GM04504 (cell line): ENCODE measurements at places on chromosomes 11 and 22.

GRCh38 chr11:7384691-7385090 is 100.6 kb upstream of the OLFML1 start:
- DNase-seq, result no peak

DNA sequence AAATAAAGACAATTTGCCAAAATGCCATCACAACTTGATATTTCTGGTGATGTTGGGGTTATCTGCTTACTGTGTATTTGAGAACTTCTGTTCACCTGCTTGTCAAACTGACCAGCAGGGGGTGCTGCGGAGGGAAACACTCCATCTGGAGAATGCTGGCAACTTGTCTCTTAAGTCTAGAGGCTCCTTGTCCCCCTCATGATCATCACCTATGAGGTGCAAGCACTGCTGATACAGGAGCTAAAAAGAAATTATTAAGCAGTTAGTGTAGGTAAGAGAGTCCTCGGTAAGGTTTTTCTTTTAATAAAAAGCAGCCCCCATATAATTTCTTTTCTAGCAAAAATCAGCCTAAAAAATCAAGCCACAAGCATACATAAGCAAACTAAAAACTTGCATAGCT is 32.7 kb upstream of the GLYATL1B start:
- peak; percentile 24 for DNase-seq

GRCh38 chr11:109048098-109048497 is 373.9 kb upstream of the C11orf87 start:
- no peak for DNase-seq

DNA sequence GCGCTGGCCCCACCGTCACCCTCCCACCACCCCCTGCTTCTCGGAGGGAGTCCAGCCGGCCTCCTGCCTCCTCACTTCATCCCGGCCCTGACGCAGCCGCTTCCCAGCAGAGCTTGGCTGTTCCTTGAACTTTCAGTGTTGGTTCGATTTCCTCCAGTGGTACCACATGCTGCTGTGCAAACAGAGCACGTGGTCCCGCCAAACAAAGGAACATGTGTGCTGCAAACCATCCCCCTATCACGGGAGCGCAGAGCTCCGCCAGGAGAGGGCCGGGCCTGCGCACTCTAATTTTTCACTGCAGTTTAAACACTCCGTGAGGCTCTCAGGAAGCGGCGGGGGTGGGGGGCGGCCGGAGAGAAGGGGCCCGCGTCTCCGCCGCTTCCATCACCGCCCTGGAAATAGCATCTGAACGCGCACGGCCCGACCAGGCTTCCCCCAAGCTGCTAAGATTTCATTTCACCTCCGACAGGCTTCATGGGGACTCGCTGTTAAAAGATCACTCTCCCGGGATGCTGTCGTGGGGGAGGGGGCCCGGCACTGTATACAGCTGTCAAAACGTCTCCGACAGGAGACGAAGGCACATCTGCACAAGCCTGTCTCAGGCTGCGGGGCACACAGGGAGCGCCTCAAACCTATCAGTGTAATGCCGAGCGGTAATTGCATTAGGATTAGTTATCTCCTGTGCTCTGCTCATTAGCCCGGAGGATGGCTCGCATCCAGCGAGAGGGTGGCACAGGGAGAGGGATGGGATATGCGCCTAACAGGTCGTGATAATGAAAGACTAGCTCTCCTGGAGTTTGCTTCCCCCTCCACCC is 269.9 kb upstream of the SORL1-AS1 start:
- DNase-seq, result peak; percentile 30

DNA sequence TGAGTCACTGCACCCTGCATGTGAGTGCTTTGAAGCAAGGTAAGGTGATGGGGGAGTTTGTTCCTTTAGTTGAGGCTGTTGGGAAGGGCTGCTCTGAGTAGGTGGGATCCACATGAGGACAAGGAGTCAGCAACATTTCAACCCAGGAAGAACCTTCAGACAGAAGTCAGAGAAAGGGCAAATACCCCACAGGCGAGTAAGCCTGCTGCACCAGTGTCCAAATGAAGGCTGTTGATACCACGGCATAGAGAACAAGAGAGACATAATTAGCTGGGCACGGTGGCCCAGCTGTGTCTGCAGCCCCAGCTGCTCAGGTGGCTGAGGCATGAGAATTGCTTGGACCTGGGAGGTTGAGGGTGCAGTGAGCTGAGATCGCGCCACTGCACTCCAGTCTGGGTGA is 54.3 kb upstream of the CLMP start:
- no peak for DNase-seq

DNA sequence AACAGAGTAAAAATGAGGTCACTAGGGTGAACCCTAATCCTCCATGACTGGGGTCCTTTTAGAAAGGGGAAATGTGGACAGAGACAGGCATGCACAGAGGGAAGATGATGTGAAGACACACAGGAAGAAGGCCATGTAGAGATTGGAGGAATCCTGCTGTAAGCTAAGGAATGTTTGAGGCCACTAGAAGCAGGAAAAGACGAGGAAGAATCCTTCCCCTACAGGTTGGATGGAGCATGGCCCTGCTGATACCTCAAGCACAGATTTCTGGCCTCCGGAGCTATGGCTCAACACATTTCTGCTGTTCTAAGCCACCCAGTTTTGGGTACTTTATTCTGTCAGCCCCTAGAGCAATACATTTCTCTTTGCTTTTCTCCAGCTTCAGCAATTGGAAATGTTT is 486.9 kb downstream of the MIAT start:
- no peak for DNase-seq

GRCh38 chr11:44970293-44970692 is 19.6 kb upstream of the TP53I11 start:
- no peak for DNase-seq

- DNase-seq, result no peak
Observed at GRCh38 chr11:83655976-83656375, 369.8 kb upstream of the CCDC90B start.

DNA sequence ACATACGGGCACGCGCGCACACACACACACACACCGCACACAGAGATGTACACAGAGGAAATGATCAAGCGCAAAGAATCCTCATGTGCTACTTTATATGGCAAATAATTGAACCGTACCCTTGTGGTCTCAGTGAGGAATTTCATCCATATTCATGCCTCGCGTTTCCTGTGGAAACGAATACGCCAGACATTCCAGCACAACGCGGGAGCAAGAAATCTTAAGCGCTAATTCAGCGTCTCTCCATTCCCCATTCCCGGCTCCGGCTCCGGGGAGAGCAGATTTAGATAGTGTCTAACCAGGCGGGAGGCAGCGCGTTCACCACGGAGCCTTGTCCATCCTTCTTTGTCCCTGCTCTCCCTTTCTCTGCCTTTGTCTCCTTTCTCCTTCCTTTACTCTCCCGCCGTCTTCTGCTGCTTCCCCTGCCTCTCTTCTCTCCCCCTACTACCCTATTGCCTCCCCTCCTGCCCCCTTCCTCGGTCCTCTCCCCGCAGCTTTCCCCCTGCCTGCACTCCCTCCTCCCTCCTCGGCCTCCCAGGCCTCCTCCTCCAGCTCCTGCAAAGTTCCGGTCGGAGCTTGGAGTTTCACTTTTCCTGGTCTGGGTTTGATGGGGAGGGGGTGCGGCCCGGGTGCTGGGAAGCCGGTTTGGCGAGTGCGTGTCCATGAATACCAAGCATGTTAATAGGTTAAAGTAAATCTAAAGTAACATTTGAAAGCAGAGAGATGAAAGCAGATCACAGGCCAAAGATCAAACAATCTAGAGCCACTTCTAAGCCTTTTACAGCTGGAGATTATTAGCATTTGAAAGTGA is 579.3 kb downstream of the BUD13 start:
- no peak for DNase-seq

- peak; percentile 32 for DNase-seq
Observed at GRCh38 chr11:75313513-75314272, 37.8 kb downstream of the ARRB1 start.

DNA sequence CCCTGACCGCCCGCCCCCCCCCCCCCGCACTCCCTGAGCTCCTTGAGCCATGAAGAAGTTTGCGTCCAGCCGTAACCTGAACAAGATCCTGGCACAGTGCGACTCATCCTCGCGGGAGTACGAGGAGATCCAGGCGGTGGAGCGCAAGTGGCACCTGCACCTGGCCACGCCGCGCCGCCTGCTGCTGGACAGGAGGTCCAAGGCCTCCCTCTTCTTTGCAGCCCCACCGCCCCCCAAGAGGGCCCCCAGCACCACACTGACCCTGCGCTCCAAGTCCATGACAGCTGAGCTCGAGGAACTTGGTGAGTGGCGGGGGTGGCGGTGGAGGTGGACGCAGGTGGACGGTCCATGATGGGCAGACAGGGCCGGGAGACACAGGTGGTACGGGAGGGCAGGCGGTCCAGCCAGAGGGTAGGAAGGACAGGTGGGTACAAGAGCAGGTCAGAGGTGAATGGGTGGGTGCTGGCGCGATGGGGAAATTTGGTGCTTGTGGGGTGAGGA is 32.1 kb upstream of the ACR start:
- no peak for DNase-seq

GRCh38 chr11:92528001-92528400 is 303.4 kb downstream of the FAT3 start:
- DNase-seq, result no peak

GRCh38 chr11:86106916-86107315 is 38.0 kb upstream of the PICALM start:
- DNase-seq, result no peak

DNA sequence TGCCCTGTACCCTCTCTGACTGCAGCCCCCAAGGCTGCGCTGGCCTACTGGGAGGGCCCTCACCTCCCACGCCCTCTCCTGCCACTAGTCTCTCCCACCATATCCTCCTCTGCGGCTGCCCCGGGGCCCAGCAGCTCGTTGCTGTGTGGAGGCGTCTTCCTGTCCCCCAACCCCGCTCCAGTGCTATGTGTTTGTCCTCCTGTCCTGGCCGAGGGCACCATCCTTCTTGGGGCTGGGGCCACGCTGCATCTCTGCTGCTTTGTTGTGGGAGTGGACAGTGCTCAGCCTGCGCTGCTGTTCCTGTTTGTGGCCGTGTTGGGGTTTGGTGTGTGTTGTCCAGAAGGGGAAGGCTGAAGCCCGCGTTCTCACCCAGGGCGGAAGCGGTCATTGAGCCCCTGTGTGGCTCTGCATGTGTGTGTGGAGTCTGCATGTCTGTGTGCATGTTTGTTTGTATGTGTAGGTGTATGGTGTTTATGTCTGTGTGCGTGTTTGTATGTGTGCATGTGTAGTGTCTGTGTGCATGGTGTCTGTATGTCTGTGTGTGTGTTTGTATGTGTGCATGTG is 15.7 kb downstream of the TPCN2 start:
- no peak for DNase-seq

GRCh38 chr11:44840521-44841251 is 110.0 kb downstream of the TP53I11 start:
- DNase-seq, result no peak

GRCh38 chr11:44989831-44990566 is 39.3 kb upstream of the TP53I11 start:
- DNase-seq, result no peak

DNA sequence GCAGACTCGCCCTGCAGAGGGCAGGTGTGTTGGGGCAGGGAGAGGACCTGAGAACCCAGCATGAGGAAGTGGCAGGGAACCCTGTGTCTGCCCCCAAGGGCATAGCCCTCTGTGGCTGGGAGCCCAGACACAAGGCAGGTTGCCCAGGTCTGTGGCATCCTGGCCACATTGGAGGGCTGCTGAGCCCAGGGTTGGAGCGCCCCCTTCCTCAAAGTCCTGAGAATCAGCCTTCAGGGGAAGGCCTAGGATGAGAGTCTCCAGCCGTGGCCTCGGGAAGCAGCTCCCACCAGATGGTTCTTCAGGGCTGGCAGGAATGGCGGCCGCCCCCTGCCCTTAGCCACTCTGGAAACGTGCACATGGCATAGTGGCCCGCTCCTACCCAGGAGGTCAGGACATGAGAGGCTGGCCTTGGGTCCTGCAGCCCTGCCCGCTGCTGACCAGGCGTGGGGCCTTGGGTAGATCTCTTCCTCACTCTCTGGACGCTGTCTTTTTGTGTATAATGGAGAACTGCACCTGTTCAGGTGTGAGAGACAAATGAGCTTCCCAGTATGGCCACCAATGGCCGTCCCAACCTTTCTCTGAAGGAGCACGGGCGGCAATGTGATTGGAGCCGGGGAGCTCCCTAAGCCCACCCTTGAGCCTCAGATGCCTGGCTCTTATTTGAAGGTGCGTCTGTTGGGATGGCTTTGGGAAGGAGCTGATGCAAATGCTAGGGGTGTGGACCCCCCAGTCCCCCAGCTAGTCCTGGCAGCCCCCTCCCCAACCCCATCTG is 4.6 kb upstream of the CDC42BPG start:
- DNase-seq, result no peak

GRCh38 chr11:43504316-43504950 is 145.7 kb downstream of the TTC17 start:
- no peak for DNase-seq

- DNase-seq, result no peak
Observed at GRCh38 chr11:45158891-45159605, 12.6 kb downstream of the PRDM11 start.

- no peak for DNase-seq
Observed at GRCh38 chr11:131811383-131811782, 441.0 kb downstream of the NTM start.

- DNase-seq, result no peak
Observed at GRCh38 chr11:63641727-63642126, 27.5 kb upstream of the PLAAT3 start.

DNA sequence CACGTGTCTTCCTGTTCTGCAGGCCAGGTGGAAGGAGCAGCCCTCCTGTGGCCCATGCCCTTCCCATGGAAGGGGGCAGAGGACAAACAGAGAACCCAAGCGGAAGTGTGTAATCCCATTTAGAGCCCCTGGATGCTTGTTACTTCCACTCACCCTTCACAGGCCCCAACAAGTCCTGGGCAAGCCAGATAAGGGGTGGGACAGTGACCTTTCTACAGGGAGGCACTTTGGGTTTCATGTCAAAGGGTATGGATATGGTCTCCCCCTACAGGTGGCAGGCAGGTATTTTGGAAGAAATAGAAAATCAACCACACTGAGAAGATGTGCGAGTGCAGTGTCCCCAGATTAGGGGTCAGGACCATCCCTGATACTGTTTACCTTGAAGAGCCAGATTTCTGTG is 11.4 kb downstream of the MPEG1 start:
- no peak for DNase-seq

DNA sequence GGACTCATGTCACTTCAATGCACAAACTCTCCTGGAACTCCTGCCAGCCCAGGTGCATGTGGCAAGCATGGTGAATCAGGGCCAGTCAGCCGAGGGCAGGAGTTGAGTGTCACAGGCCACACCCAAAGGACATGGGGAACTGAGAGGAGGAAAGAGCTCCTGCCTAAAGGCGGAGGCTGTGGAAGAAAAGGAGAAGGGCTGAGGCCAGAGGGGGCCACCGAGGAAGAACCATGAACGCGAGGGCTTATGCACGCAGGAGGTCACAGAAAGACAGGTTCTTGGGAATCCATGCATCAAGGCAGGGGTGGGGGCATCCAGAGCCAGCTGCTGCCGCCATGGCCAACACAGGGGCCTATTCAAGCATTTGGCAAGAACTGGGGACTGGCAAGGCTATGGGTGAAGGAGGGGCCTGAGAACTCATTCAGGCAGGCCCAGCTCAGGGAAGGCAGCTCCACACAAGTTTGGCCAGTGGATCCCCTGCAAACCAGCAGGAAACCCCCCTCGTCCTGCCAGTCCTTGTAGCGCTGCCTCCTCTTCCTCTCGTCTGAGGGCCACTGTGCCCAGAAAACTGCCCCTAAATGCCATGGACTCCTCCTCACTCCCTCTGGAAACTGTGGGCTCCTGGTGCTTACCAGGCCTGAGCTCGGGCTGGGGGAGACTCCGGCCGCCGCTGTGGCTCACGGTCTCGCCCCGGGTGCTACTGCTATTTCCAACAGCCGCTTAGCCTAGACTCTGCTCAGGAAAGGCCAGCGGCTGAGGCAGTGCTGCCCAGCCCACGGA is 15.4 kb downstream of the PPM1F start:
- DNase-seq, result no peak

GRCh38 chr22:36510384-36510783 is 3.5 kb upstream of the FOXRED2 start:
- no peak for DNase-seq

- DNase-seq, result no peak
Observed at GRCh38 chr11:78868563-78868962, 293.9 kb upstream of the NARS2 start.
